ENCODE measurements at places on chromosomes 16 and 17.

DNA sequence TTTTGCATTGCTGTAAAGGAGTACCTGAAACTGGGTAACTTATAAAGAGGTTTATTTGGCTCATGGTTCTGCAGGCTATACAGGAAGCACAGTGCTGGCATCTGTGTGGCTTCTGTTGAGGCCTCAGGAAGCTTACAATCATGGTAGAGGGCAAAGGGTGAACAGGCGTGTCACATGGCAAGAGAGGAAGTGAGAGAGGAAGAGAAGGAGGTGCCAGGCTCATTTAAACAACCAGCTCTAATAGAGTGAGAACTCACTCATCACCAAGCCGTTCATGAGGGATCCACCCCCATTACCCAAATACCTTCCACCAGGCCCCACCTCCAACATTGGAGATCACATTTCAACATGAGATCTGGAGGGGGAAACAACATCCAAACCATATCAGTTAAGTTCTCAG, 16.4 kb upstream of the CLEC19A start:
- no peak for DNase-seq

DNA sequence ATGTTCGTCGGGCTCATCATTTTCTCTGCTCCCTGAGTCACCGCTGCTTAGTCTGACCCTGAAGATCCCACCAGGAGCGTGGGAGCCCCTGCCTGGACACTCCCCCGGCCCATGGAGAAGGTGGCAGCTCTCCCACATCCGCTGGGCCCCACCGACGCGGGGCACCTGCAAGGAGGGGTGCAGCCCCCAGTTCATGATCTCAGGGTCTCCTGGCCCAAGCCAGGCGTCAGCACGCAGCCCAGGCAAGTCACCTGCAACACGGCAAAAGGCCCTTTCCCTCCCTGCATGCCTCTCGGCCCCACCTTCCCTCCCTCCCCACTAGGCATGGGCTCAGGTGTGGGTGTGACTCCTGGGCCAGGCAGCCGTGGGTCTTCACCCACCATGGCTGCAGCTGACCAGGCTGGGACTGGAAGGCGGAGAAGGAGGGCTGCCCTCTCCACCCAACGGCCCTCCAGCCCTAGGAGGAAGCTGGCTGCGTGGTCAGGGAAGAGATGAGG, 9.7 kb upstream of the CHMP6 start:
- DNase-seq = no peak

- no peak for DNase-seq
Observed at GRCh38 chr16:79372503-79373184, 227.9 kb downstream of the MAF start.

DNA sequence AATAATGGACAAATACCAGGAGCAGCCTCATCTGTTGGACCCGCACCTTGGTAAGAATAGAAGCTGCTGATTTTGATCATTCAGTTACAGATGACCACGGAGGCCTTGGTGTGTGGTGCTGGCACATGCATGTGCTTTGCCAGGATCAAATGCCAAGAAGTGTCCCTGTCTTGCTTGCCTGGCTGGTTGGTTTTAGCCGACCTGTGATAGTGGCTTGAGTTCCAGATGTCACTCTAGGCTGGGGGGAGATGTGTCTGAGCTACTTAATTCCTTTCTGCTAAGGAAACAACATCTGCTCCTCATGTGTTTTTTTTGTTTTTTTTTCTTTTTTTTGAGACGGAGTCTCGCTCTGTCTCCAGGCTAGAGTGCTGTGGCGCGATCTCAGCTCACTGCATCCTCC, 4.3 kb downstream of the TBCD start:
- no peak for DNase-seq

GRCh38 chr16:54628796-54629625, 301.7 kb upstream of the IRX5 start:
- no peak for DNase-seq

- DNase-seq = no peak
Observed at GRCh38 chr16:88412766-88413165, 30.0 kb downstream of the ZNF469 start.

GRCh38 chr16:70605283-70605657, 41.1 kb upstream of the IL34 start:
- DNase-seq = no peak

DNA sequence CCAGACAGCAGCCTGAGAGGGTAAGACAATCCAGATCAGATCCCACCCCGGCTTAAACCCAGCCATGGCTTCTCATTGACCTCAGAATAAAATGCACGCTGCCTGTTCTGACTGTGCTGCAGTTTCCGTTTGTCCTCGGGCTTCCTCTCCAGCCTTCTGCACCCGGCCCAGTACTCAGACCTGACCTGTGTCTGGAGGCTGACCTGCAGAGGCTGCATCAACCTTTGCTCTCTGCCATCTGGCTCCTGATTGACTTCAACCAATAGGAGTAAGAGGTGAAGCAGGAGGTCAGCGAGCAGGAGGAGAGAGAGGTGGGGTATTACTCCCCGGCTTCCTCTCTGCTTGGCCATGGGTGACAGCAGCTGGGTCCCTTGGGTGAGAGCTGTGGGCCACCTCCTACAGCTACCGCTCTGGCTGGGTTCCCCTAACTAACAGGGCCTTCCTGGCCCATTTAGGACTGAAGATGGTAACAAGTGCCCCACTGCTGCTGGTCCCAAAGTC, 46.7 kb downstream of the C16orf82 start:
- no peak for DNase-seq

- no peak for DNase-seq
Observed at GRCh38 chr16:57284209-57284951, at the start of gene PLLP. Gene PLLP (minus strand): TSS chr16:57284672. CDS start chr16:57284540, 132 bp downstream.
